RWPE2 (cell line): ENCODE measurements at places on chromosomes 12 and 14.
A peak's percentile ranks its signal among the peaks of the same experiment; 100 is the strongest.

GRCh38 chr14:80304125-80304766, 92.9 kb upstream of the DIO2 start:
- no peak overlapping the region for H3K4me3 ChIP-seq
- no peaks in the 10 kb centered on the region for H3K4me1 ChIP-seq
- no peaks in the 10 kb centered on the region for H3K27me3 ChIP-seq
- H3K27ac ChIP-seq = no peak overlapping the region

DNA sequence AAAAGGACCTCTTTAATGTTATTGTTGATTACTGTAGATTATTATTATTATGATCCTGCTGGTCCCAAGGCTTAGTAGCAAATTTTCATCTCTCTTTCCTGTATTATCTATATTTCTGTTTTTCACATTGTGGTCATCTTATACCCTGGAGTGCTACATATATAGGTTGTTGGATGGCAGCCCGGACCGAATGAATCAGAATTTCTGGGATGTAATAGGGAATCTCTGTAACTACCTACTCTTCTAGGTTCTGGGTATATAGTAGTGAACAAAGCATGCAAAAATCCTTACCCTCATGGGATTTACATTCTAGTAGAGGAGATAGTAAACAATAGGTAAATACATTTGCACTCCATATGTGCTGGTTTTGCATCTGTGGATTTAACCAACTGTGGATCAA, 31.4 kb downstream of the NUBPL start:
- H3K4me1 ChIP-seq = no peaks in the 10 kb centered on the region
- no peak overlapping the region for H3K27ac ChIP-seq
- H3K36me3 ChIP-seq = 0 out of 2 replicates have a peak, but pooled peaks cover 3% of the 10 kb centered on the region
- H3K4me3 ChIP-seq = no peak overlapping the region
- H3K27me3 ChIP-seq = no peaks in the 10 kb centered on the region

GRCh38 chr12:45725631-45726602, 3.6 kb upstream of the ARID2 start:
- H3K36me3 ChIP-seq = no peaks in the 10 kb centered on the region
- H3K4me3 ChIP-seq = peak overlapping the region; percentile 69
- no peaks in the 10 kb centered on the region for H3K27me3 ChIP-seq
- DNase-seq = no peak

GRCh38 chr12:32541754-32542374, 137.2 kb upstream of the DNM1L start:
- H3K27ac ChIP-seq = no peak overlapping the region
- no peaks in the 10 kb centered on the region for H3K36me3 ChIP-seq
- H3K4me1 ChIP-seq = peaks cover 5% of the 10 kb centered on the region
- no peak for DNase-seq
- H3K27me3 ChIP-seq = no peaks in the 10 kb centered on the region
- no peak overlapping the region for H3K4me3 ChIP-seq

DNA sequence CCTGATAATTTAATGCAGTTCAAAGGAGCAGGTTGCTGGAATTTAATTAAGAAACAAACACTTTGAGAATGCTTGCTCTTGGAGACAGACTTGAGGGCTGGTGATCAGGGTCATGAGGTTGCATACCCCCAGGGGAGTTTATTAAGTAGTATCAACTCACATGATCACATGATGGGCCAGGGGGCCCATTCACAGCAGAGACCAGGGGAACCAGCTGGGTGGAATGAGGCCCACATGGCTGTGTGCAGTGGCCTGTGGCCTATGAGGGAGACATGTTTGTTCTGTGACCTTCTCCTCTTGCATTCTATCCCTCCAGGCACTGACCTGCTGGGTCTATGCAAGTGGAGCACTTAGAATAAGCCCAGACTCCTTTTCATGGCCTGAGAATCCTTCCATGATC, 266.6 kb upstream of the PWP1 start:
- peaks cover 4% of the 10 kb centered on the region; the same call in 1 of the 2 replicates for H3K36me3 ChIP-seq
- no peaks in the 10 kb centered on the region for H3K27me3 ChIP-seq
- peaks cover 8% of the 10 kb centered on the region for H3K4me1 ChIP-seq
- no peak overlapping the region for H3K4me3 ChIP-seq
- H3K27ac ChIP-seq = no peak overlapping the region

DNA sequence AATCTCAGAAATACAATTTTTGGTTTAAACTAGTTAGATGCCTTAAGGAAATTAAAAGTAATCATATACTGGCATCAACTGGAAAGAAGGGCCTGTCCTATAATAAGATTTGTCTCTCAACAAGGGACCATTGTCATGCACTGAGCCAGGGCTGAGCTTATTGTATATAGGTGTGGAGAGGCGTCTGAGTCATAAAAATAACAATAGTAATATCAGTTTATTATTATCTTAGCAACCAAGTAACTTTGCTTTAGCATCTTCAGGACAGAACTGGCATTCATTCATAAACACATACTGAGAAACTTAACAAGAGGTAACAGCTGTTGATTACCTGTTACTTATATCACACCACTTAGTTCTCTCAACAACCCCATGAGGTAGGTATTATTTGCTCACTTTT, 7.1 kb downstream of the KRT75 start:
- DNase-seq = no peak
- no peak overlapping the region for H3K27ac ChIP-seq
- no peak overlapping the region for H3K4me3 ChIP-seq
- H3K4me1 ChIP-seq = peaks cover 3% of the 10 kb centered on the region
- no peaks in the 10 kb centered on the region for H3K36me3 ChIP-seq

DNA sequence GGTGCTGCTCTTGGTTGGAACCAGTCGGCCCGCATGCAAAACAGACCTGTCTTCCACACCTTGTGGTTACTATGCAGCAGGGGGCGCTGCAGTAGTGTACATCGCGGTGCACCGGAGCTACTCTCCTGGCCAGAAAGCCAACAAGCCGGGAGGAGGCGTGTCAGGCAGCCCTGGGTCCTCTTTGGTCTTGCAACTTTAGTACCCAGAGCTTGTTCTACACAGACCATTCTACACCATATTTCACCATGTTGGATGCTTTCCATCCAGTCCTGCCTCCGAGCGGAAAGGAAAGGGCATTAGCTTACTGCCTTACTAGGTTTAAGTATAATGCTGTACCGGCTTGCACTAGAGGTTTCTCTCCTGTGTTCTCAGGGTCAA, 927 bp upstream of the TMTC2 start:
- no peaks in the 10 kb centered on the region for H3K36me3 ChIP-seq
- H3K4me1 ChIP-seq = no peaks in the 10 kb centered on the region
- peak overlapping the region; percentile 58 for H3K27ac ChIP-seq
- peak overlapping the region; percentile 74 for H3K4me3 ChIP-seq
- H3K27me3 ChIP-seq = no peaks in the 10 kb centered on the region

GRCh38 chr14:50932592-50933495, 11.4 kb downstream of the PYGL start:
- H3K27me3 ChIP-seq = no peaks in the 10 kb centered on the region
- H3K36me3 ChIP-seq = peaks cover 93% of the 10 kb centered on the region
- H3K4me1 ChIP-seq = peaks cover 21% of the 10 kb centered on the region
- no peak for DNase-seq

GRCh38 chr12:127928615-127929571, 338.1 kb upstream of the TMEM132C start:
- no peaks in the 10 kb centered on the region for H3K27me3 ChIP-seq
- no peak for DNase-seq
- H3K4me3 ChIP-seq = no peak overlapping the region

DNA sequence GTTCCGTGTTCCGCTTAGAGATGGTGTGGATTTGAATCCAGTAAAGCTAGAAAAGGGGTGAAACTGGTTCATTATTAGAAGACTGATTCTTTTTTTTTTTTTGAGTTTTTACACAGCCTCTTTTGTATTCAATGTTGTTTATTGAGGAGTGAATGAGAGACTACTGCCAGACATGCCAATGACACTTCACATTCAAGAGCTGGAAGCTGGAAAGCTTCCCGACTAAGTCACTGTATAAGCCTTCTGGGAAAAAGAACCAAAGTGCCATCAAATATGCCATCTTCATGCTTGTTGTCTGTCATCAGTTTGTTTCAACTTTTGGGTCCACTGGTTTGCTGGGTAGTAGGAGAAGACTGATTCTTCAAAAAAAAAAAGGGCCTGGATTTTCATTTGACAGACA, 164.8 kb downstream of the ATP23 start:
- no peak overlapping the region for H3K27ac ChIP-seq
- DNase-seq = no peak
- no peaks in the 10 kb centered on the region for H3K4me1 ChIP-seq
- no peak overlapping the region for H3K4me3 ChIP-seq
- H3K36me3 ChIP-seq = no peaks in the 10 kb centered on the region

DNA sequence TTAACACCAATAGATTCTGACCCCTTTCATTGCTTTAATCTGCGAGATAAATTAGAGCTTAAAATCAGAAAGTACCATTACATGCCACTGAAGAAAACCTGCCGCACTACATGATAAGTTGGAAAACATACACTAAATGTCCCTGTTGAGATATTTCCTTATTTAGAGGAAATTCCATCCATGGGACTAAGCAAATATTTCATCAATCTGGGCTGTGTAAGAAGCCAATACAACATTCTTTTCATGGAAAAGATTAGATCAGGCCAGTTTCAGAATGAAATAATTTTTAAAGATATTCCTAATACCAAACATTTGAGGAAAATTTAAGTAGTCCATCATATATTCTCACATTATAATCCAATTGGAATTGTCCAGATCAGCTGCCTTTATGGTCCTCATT, 112.8 kb downstream of the LLPH start:
- no peaks in the 10 kb centered on the region for H3K36me3 ChIP-seq
- H3K27me3 ChIP-seq = no peaks in the 10 kb centered on the region
- H3K27ac ChIP-seq = no peak overlapping the region
- no peak for DNase-seq
- peaks cover 23% of the 10 kb centered on the region for H3K4me1 ChIP-seq
- no peak overlapping the region for H3K4me3 ChIP-seq

DNA sequence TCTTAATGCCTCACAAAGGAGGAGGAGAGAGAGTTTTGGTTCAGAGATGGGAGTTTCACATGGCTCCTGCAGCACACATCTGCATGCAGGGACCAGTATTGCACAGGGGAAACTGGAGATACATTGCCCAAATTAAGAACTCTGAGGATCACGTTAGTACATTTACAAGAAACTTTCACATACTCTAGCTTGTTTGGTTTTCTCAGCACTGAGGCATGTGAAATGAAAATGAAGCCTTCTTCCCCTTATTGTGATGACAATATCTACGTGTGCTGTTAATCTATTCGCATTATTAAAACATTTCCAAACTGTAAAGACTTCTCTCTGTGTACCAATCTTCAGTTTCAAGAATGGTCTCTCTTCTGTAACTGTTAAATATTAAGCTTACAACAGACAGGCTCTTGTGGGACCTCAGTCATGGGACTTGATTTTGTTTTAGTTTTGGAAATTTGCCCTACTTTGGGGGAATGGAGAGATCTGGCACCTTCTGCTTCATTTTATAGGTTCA, 124.7 kb downstream of the DAAM1 start:
- H3K27me3 ChIP-seq = no peaks in the 10 kb centered on the region
- no peak overlapping the region for H3K4me3 ChIP-seq
- H3K36me3 ChIP-seq = no peaks in the 10 kb centered on the region
- no peak for DNase-seq

- no peak overlapping the region for H3K4me3 ChIP-seq
- no peaks in the 10 kb centered on the region for H3K36me3 ChIP-seq
- no peak overlapping the region for H3K27ac ChIP-seq
- peaks cover 53% of the 10 kb centered on the region for H3K27me3 ChIP-seq
- no peak for DNase-seq
These were observed 131.4 kb downstream of the NDUFA12 start for GRCh38 chr12:94872007-94872653.

GRCh38 chr12:9687228-9687627, 17.7 kb downstream of the CLEC2D start:
- no peak overlapping the region for H3K4me3 ChIP-seq
- H3K36me3 ChIP-seq = no peaks in the 10 kb centered on the region; the same call in 1 of the 2 replicates
- H3K27ac ChIP-seq = no peak overlapping the region
- H3K27me3 ChIP-seq = no peaks in the 10 kb centered on the region

DNA sequence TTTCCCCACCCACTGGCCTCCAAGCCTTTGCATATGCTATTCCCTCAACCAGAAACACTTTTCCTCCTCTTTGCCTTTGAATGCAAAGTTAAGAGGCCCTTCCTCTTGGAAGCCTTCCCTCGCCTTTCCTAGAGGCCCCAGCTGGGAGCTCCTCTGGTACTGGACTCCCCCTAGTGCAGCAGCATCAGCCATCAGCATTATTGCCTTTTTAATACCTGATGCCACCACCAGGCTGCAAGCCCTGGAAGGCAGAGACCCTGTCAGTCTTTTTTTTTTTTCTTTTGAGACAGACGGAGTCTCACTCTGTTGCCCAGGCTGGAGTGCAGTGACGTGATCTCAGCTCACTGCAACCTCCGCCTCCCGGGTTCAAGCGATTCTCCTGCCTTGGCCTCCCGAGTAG, 19.1 kb upstream of the PLA2G1B start:
- no peaks in the 10 kb centered on the region for H3K4me1 ChIP-seq
- no peaks in the 10 kb centered on the region for H3K27me3 ChIP-seq
- no peak for DNase-seq
- no peak overlapping the region for H3K4me3 ChIP-seq
- no peak overlapping the region for H3K27ac ChIP-seq

DNA sequence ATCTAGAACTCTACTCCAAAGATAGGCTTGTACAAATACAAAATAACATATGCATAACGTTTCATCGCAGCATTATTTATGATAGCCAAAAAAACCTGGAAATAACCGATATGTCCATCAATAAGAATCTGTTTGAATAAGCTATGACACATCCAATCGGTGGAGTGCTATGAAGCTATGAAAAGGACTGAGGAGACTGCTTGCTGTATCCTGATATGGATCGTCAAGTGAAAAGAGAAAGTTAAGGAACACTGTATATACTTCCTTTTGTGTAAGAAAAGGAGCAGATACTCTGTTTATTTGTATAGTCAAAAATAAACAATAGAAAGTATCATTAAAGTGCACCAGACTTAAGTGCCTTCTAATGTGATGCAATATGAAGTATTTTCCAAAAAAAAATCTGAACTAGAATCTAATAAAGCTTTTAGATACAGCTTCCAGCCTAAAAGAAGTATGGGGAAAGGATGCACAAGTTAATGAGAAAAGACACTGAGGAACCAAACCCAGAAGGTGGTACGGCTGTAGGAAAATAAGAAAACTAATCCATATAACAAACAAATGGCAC, 645 bp upstream of the KLHDC1 start:
- H3K36me3 ChIP-seq = no peaks in the 10 kb centered on the region
- H3K27ac ChIP-seq = peak overlapping the region; percentile 52
- no peak for DNase-seq
- peak overlapping the region; percentile 55 for H3K4me3 ChIP-seq
- H3K27me3 ChIP-seq = no peaks in the 10 kb centered on the region
- peaks cover 2% of the 10 kb centered on the region for H3K4me1 ChIP-seq

DNA sequence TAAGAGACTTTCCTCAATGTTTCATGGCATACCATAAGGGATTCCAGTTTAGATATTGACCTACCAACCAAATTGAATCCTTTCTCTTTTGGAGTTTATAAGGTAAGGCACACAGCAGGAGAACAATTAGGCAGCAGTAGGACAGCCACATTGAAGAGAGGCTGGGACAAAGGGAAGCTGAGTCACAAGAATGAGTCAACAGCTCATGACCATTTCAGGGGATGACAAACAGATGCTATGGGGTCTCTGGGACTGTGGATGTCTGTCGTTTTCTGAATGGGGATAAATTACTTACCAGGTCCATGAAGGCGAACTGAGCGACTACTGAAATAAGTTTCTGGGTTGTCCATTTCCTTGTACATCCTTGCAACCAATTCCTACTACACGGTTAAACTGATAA, 48.6 kb upstream of the E2F7 start:
- H3K36me3 ChIP-seq = no peaks in the 10 kb centered on the region
- peaks cover 6% of the 10 kb centered on the region for H3K4me1 ChIP-seq
- H3K27me3 ChIP-seq = no peaks in the 10 kb centered on the region
- no peak for DNase-seq
